ENCODE measurements at places on chromosomes 6 and 20. TPM values are rescaled to one million over a fixed set of nuclear protein-coding genes. Genes with fewer than 3 reads are reported as not detected.
A peak's percentile ranks its signal among the peaks of the same experiment; 100 is the strongest.

Gene IL22RA2
- not detected for polyA plus RNA-seq

DNA sequence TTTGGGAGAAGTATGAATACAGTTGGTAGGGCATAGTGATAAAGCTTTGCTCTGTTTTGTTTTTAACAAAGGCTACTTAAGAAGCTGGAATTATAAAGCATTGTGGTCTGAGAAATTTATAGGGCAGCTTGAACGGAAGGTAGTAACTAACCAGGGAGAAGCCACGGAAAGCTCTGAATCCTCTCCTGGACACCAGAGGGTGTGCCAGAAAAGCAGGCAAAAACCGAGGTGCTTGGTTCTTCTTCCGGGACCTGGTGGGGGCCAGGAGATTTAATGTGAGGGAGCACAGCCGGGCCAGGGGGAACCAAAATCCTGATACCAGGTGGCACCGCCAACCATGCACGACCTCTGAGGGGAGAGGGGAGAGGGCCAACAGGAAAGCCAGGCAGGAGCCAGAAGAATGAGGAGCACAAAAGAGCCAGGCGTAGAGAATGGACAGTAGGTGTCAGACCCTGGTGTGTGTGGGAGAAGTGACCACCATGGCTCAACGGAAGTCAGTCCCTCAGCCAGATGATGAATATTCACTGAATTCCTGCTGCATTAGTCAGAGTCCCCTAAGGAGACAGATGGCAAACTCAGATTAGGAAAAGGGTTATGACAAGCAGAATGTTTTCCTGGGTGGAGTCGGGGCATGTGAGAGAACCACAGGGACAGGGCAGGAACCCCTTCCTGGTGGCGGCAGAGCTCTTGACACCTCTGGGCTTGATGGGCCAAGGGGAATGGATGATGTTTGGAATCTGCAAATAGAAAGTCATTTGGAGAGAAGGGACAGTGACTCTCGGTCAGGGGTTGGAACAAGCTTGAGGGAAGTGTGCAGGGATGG, 262.3 kb downstream of the ZNF217 start:
- no peak for DNase-seq

- no peak for DNase-seq
These were observed 267.8 kb downstream of the PTPRK start for GRCh38 chr6:128252341-128253176.

DNA sequence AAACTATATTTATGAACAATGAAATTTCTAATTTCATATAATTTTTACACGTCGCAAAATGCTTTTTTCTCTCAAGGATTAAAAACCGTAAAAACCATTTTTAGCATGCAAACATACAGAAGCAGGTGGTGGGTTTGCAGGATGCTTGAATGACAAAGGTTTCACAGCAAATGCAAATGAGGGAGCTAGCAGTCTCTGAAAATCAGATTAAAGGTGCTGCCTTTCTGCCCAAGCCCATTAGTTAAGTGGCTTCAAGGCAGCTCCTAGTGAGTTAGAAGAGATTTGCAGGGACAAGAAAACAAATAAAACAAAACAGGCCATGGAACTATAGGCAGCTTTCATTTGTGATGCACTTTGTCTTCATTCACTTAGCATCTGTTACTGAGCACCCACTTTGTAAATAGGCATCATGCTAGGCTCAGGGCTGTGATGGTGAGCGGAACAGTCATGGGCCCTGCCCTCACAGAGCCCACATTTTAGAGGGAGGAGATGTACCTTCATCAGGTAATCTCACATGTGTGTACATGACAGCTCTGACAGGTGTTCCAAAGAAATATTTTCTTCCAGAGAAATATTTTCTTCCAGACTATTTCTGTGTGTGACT, 29.5 kb downstream of the NAPB start:
- no peak for DNase-seq

GRCh38 chr20:7696311-7696710, 243.9 kb downstream of the HAO1 start:
- no peak for DNase-seq

DNA sequence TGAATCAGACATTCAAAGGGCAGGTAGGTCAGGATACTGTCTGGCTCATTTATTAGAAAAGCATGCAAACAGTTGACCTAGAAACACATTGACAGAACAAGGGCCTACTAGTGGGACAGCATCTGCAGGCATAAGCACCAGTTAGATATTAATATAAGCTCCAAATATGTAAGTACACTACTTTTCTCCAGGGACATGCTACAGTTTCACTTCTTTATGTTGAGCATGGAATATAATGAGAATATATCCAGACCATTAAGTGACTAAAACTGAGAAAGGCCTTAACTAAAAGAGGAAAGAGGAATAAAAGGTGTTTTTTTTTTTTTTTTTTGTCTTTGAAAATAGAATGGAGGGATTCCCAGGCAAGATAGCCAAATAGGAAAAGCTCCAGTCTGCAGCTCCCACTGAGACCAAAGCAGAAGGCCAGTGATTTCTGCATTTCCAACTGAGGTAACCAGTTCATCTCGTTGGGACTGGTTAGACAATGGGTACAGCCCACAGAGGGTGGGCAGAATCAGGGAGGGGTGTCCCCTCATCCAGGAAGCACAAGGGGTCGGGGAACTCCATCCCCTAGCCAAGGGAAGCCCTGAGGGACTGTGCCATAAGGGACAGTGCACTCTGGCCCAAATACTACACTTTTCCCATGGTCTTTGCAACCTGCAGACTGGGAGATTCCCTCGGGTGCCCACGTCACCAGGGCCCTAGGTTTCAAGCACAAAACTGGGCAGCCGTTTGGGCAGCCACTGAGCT, 251.6 kb downstream of the PHF3 start:
- peak; percentile 56 for DNase-seq

- no peak for DNase-seq
These were observed 12.1 kb upstream of the TAB2 start for GRCh38 chr6:149305372-149305771.

Gene HLA-G
- 0.88 TPM for polyA plus RNA-seq

DNA sequence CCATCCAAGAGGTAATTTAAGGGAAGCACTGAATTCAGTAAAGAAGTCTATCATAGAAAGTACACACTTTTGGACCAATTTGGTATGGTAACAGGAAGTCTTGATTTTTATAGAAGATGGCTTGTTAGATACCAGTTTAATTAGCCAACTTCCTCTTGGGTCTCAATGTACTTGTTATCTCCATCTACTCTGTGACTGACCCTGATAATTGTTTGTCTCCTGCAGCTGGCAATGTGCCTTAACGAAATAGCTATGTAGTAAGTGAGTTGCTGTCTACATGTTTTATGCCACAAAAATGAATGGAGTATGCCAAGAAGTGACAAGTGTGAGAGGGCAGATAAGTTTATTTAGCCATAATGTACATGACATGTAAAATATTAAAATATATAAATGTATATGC, 410.5 kb upstream of the MAN1A1 start:
- no peak for DNase-seq

DNA sequence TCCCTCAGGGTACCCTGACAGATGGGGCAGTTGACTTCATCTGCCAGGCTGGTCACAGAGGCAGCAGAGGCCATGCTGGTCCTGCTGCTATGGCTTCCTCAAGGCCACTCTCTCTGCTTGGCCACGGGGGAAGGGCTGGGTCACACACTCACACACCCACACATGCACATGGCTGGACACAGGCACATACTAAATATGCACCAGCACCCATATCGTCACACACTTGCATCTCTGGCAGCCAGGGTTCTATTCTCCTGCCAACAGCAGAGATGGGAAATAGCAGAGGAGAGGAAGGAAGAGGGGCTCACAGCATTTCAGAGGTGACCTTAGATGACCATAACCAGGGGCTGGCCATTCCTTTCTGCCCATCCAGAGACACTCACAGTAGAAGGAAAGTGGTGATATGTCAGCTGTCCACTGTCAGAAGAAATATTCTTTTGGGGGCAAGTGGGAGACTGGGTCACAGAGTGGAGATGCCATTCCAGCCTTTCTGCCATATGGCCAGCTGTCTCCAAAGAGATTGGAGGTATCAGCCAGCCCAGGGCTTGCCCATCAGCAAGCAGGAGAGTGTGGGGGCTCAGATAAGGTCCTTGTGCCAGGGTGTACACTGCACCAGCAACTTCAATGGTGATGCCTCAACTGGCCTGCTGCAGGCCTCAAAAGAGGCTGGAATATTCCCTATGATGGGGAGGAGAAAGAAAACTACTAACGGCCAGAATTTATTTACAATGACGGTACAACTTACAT, at the start of gene TRIM10:
Gene TRIM10, minus strand, starts transcription at position 427 of the 747 bp plus-strand sequence. Its CDS starts 353 bp downstream, at position 74.
- no peak for DNase-seq

DNA sequence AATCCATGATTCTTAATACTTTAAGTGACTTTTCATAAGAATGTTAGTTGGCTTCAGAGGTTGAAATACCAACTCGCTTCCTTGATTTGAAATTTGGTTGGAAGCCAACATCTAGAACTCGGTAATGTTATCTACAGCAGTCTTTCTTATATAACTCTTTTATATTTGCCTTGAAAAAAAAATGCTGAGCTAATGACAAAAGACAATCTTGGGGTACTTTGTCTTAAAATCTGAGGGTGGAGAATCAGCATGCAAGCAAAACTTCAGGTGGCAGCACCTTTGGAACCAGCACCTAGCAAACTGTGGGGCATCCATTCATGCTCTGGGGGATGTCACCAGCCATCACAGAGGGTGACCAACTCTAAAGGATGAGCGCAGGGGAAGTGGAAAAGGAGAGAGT, 76.3 kb downstream of the PDE10A start:
- no peak for DNase-seq

DNA sequence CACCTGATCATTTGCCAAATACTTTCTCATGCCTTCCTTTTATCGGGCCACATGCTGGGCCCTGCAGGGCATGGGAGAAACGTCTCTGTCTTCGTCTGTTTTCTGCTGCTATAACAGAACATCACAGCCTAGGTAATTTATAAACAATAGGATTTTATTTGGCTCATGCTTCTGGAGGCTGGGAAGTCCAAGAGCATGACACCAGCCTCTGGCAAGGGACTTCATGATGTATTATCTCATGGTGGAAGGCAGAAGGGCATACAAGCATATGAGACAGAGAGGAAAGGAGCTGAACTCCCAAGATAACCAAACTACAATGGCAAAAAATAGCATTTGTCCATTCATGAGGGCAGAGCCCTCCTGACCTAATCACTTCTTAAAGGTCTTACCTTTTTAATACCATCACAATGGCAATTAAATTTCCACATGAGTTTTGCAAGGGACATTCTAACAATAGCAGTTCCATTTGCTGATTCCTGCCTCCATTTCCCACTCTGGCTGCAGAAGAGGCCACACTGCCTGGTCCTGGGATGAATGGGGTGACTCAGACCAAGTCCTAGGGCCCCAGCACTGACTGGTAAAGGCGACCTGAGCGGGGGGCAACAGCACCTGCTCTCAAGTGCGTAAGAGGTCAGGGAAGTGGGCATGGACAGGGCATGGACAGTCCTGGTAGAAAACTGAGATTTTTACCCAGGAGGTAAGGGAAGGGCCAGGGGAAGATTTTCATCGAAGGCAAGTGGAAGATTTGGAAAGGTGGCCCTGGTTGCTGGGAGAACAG, 5.1 kb upstream of the ZBP1 start:
- peak; percentile 53 for DNase-seq

DNA sequence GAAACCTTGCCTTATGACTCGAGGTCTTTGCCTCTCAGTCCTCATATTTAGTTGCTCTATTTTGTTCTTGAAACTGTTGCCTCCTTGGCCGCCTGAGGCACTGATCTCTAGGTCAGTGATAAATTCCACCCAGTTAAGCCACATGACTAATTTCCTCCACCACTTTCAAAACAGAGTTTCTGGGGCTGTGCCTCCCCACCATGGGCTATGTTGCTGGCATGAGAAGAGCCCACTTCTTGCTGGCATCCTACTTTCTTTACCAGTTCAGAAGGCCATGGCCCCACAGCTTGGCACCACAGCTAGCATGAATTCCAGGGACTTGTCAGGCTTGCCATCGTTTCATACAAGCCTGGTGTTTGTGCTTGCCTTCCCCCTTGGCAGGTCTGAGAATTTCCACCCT, 361.4 kb upstream of the JAG1 start:
- peak; percentile 66 for DNase-seq

DNA sequence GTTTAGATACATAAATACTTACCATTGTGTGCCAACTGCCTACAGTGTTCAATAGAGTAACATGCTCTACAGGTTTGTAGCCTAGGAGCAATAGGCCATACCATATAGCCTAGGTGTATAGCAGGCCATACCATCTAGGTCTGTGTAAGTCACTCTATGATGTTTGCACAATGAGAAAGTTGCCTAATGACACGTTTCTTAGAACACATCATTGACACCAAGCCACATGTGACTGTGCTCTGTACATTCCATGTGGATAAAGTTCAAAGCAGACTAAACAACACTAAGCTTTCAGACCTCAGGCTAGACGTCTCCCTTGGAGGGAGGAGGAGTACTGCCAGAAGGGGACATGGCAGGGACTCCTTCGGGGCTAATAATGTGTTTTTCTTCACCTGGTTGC, 93.6 kb downstream of the KIF16B start:
- no peak for DNase-seq

DNA sequence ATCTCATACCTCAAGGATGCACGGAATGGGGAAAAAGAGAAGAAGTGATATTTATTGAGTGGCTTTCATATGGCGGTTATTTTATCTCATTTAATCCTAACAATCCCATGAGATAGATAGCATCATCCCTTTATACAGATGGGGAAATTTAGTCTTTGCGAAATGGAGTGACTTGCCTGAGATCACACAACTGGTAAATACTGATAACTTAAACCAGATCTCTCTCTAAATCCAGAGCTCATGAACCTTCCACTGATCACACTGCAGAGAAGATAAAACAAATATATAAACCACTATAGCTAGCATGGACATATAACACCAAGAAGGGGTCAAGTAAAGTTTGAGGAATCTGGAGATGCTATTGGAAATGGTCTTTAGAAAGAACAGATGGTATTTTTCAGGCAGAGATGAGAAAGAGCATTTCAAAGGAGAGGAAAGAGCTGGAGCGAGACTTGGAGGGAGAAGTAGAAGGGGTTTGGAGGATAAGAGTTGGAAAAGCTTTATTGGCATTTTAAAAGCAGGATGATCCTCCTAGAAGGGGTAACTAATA, 139.8 kb upstream of the TNFAIP3 start:
- DNase-seq: no peak

Gene COL11A2
- 3.6 TPM for polyA plus RNA-seq

- DNase-seq: no peak
These were observed 45.4 kb upstream of the SLC16A10 start for GRCh38 chr6:111041917-111042316.

GRCh38 chr6:162140251-162140852, 587.2 kb downstream of the PRKN start:
- no peak for DNase-seq

Gene PHACTR2
- polyA plus RNA-seq: 15.3 TPM

Gene FERMT1
- polyA plus RNA-seq: 1.1 TPM

DNA sequence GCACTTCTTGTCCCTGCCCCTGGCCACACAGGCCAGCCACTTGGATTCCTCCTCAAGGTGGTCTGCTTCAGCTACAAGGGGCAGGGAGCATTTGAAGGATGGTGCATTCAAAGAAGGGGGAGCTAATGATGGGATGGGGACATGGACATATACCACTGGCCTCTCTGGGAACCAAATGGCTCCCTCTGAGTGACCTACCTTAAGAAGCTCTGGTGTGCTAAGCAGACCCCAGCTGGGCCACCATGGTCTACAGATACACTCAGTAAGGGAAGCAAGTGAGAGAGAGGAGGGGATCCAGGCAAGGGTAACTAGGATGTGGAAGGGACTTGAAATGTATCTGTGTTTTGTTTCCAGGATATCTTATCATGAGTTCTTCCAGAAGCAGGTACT, 62.4 kb downstream of the TTI1 start:
- no peak for DNase-seq

Measured in aorta (tissue), 5 donors.